ENCODE measurements at places on chromosomes 7 and 10.

GRCh38 chr10:97849103-97849686 is 448 bp upstream of the GOLGA7B start:
- DNase-seq: no peak

- DNase-seq: no peak
These were observed 171.9 kb downstream of the ARID5B start for GRCh38 chr10:62073429-62073828.

- DNase-seq: peak; percentile 48
These were observed 25.3 kb upstream of the LEP start for GRCh38 chr7:128215739-128216138.

DNA sequence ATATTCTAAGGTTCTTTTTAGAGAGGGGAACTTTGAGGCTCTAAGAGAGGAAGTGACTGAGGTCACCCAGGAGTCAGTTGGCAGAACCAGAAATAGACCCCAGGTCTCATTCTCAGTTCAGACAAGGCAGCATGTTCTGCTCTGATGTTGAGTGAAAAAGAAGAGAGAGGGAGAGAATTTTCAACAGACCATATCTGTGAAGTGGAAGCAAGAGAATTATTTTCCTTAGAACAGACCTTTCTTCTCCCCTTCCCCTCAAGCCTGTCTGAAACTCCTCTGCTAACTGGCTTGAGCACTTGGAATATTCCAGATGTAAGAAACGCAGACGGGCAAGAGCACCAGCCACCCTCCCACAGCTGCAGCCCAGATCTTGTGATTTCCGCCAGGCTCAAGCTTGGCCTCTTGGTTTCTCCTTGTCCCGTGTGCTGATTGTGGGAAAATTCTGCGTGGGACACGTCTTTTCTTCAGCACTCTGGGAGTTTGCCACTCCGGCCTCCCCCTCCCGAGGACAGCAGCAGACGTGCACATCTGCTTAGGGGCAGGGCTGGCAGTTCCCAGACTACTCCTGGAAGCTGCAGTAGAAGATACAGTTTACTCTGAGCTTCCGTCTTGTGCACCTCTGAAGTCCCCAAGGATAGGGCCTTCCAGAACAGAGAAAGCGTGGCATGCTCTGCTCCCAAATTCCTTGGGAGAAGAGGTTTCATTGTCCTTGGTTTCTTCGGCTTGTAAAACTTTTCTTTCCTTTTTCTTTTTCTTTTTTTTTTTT is 22.7 kb upstream of the IKZF1 start:
- DNase-seq: no peak

- DNase-seq: no peak
These were observed 174.7 kb upstream of the TCF7L2 start for GRCh38 chr10:112775381-112775780.

DNA sequence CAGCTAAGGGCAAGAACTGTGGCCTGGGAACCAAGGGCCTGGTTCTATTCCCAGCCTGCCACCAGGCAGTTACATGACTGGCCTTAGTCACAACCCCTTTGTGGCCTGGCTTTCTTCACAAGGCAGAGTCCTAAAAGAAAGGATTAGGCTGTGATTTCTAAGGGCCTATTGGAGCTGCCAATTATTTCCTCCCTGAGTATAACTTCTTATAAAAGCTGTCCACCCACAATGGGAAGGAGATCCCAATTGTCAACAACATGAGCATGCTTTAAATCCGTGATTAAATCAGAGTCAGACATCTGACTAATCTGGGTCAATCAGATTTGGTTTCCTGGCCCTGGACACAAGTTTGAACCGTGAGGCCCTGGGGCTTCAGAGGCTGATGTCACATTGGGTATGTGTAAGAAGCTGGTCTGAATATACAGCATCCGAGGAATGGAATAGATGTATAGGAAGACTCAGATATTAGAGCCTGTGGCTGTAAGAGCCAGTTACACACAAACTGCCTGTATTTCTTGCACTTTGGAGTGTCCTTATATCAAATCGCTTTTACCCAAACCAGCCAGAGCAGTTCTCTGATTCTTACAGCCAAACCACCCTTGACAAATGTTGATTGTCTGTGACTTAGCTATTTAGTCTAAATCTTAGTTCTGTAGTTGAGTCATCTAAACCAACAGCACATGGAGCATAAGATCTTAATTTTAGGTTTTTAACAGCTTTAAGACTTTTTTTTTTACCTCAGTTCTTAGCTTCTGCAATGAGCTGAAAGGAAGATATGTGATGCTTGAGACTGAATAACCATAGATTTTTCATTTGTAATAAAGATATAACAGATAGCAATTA is 61.3 kb downstream of the ABCB4 start:
- no peak for DNase-seq

- DNase-seq: peak; percentile 85
These were observed 100.6 kb downstream of the FAM204A start for GRCh38 chr10:118241229-118242137.

DNA sequence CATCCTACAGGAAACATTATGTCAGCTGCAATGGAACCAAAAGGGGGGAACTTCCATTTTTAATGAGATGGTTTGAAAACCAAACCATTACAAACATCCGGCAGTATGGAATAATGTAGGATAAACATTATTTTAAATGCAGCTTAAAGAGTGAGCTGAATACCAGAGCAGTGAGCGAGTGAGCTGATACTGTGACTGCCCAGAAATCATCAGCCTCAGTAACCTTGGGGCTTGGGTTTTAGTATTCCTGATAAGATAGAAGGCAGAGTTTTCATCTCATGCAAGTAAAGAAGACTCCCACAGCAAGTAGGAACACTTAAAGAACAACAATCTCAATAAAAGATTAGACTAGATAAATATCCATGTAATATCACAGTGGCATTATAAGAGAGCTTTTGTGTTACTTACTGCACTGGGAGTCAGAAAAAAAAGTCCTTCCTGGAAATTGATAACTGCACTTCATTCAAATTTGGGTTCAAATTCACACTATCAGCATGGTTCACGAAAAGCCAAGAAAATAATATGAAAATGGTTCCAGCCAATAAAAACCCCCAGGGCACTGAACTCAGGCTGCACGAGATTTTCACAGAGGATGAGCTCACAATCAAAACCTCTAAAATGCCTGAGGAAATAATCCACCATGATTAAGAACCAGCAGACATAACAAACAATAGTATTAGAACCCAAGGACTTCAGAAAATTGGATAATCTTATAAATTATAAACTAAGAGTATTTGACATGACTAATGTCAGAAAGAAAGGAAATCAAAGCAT is 115.7 kb downstream of the MTPAP start:
- DNase-seq: no peak

GRCh38 chr10:71269301-71270288 is 49.5 kb upstream of the SLC29A3 start:
- no peak for DNase-seq

- DNase-seq: peak; percentile 76
These were observed 27.1 kb downstream of the OGDH start for GRCh38 chr7:44633254-44634186.

DNA sequence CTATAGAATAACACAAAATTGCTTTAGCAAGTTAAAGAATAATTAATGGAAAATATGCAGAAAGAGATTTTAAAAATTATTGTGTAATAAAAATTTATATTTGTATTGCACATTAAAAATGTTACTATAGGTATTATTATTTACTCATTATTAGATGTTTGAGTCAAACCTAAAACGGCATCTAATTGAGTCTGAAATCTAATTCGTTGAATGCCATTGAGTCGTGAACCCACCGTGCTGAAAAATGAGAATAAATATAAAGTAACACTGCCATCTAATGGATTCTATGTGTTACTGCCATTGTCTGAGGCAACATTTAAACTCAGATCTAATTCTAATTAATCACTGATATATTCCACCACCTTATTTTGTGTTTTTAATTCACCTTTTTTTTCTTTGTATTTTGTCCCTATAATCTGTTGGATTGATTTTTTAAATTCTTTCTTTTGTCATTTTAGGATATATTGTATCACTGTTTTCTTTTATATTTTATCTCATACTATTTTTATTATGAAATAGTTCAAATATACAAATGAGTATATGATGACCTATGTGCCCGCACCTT is 62.2 kb downstream of the SAMD9 start:
- DNase-seq: no peak

GRCh38 chr7:143487061-143487460 is 9.4 kb downstream of the TAS2R41 start:
- no peak for DNase-seq

DNA sequence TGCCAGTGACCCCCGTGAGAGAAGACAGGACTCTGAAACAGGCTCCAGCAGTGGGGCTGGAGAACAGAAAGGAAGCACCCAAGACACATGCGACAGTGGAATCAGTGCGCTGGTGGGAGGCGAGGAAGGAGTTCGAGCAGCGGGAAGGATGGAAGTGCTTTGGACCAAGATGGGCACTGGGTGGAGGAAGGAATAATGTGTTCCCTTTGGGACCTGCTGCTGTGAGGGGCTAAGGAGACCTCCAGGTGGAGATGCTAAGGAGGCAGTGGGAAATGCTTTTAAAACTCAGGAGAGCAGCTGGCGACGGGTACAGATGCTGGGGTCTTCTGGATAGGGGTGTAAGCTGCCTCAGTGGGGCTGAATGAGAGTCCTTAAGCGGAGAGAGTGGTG is 109.7 kb upstream of the ANLN start:
- DNase-seq: no peak

DNA sequence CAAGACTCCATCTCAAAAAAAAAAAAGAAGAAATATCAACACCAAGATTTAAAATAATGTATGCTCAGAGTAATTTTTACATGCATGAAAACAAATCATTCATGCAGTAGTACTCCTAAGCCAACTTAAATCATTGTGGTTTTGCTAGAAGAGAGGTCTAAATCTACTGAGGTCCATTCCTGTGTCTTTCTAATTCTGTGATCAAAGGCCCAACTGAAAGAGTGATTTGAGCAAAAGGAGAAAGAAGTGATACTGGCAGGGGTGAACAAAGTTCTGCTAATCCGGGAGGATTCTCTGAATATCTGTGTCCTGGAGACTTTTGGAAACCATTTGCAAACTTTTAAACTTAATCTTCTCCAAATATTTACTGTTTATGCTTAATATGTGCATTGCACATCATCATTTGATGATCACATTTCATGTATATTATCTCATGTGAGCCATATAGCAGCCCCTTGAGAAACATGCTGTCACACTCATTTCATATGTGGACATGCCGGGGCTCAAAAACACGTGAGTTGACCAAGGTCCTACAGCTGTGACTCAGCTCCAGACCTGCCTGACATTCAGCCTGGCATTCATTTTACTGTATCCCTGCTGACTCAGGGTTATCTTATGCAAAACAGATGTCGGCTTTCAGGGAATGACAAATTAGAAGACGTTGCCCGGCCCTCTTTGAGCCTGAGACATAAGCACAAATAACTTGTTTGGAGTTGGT is 76.4 kb downstream of the FAM107B start:
- DNase-seq: no peak

- no peak for DNase-seq
These were observed 455.3 kb downstream of the PLXDC2 start for GRCh38 chr10:20271490-20271889.

DNA sequence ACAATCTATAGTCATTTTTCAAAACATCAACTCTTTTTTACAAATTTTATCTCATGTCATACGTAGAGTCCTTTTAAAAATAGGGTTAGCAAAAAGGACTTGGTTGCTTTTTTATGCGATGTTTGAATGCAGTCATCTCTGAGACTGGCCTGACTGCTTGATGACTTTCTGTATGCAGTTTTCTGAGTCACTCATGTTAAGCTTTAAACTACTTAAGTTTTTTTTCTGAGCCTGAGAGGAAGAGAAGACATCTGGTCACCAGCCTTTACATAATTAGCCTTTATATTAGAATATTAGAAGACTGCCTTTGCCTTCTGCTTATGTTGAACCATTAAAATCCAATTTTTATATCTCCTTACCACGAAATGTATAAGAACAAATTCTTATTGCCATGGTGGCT is 834.4 kb upstream of the MBL2 start:
- DNase-seq: no peak

DNA sequence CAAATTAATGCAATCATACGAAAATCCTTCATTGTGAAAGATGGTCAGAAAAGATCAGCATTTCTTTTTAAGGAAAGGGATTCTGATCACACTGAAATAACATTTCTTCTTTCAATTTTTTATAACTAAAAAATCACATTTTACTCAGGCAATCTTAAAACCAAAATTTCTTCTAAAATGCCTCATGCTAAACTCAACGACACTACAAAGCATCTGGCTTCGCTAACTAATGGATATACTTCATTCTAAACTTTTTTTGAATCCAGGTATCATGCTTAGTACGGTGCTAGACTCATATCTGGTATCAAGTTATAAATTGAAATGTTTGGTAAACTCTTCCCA is 100.4 kb downstream of the CUBN start:
- no peak for DNase-seq

- DNase-seq: no peak
These were observed 102.0 kb upstream of the INSYN2A start for GRCh38 chr10:127298381-127298780.

DNA sequence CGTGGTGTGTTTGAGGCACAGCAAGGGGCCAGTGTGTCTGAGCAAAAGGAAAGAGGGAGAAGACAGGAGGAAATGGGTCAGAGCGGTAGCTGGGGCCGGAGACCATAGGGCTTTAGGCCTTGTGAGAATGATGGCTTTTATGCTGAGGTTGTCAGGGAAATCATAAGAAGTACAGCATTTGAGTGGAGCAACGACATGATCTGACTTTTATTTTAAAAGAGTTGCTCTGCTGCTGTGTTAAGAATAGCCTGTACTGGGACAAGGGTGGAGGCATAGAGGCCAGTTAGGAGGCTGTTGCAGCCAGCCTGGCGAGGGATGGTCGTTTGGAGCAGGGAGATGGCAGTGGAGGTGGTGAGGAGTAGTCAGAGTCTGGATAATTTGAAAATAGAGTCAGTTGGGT is 174.3 kb downstream of the SNX10 start:
- DNase-seq: no peak

- no peak for DNase-seq
These were observed 175.9 kb downstream of the CCDC71L start for GRCh38 chr7:106485031-106485551.

- DNase-seq: no peak
These were observed 13.4 kb upstream of the GLI3 start for GRCh38 chr7:42250411-42250810.

- no peak for DNase-seq
These were observed 22.2 kb downstream of the TMEM273 start for GRCh38 chr10:49165821-49166483.

DNA sequence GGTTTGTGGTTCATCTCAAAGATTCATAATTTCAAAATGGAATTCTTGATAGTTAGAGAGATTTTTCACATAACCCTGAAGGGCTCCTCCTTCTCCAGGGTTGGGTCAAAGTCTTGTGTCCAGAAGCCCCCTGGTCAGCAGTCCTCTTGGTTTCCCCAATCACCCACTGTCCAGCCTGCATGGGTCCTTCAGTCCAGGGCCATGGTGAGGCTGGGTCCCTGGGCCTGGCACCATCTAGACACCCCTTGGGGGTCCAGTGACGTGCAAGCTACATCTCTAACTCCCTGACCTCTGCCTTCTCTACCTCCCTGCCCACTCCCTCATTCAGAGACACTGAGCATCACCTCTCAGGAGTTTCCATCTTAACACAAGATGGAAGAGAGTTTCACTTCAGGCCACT is 26.1 kb downstream of the ANXA8 start:
- DNase-seq: peak; percentile 9

- DNase-seq: no peak
These were observed 38.7 kb downstream of the FAM241B start for GRCh38 chr10:69668721-69669120.

GRCh38 chr10:108850138-108850854 is 1073.0 kb downstream of the XPNPEP1 start:
- DNase-seq: no peak

Data from right hindlimb (tissue), 1 donor.